ENCODE measurements at places on chromosomes 7 and 10.

DNA sequence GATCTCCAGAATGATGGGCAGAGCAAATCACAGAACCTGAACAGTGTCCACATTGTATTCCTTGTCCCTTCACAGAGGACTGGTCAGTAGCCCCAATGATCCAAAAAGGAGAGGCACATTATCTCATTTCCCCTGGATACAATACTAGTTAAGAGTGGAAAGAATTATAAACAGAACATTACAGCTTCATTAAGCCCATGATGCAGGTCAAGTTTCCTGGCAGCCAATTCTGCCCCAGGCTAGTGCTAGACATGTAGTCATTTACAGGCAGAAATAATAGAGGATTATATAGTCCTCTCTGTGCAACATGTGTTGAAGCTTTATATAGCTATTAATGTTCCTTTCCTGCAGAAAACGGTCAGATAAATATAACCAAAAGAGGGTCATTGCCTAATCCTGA lies 124.3 kb upstream of the WNT16 start:
- no peak for DNase-seq

DNA sequence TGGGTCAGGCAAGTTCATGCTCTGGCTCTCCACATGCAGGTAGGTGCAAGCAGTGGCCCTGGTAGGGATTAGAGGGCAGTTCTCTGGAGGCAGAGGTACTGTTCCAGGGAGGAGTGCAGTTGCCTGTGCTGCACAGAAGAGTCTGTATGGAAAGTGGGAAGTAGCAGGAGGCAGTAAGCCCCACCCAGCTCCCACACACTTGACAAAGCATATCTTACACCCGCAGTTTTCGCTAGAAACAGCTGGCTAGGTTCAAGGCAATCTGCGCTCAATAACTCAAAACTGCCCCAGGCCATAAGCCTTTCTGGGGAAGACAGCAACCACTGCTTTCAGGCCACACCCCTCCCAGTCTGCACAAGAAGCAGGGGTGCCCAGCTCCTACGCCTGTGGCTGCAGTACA lies 33.1 kb upstream of the ARMC3 start:
- DNase-seq: no peak

DNA sequence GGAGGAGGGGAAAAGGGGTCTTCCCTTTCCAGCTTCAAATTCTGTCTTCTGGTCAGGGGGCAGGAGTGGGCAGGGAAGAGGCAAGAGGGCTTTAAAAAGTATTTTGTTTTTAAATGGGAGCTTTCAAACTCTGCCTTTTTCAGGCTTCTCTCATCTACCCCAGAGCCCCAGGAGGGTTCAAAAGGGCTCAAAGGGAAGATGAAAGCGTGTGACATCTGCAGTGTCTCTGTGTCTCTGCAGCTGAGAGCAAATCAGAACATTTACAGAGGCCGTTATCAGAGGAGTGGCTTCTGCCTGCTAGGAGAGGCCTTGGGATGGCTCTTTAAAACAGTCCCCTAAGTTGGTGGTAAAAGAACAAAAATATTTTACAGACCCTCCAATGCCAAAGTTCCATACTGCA lies 30.3 kb downstream of the TRIM8 start:
- DNase-seq: no peak

- DNase-seq: no peak
These were observed 209.0 kb upstream of the FZD1 start for GRCh38 chr7:91055219-91055618.

GRCh38 chr10:112136486-112137153 lies 46.9 kb downstream of the GPAM start:
- DNase-seq: no peak

GRCh38 chr10:76582531-76582930 lies 1055.1 kb downstream of the KCNMA1 start:
- DNase-seq: no peak

DNA sequence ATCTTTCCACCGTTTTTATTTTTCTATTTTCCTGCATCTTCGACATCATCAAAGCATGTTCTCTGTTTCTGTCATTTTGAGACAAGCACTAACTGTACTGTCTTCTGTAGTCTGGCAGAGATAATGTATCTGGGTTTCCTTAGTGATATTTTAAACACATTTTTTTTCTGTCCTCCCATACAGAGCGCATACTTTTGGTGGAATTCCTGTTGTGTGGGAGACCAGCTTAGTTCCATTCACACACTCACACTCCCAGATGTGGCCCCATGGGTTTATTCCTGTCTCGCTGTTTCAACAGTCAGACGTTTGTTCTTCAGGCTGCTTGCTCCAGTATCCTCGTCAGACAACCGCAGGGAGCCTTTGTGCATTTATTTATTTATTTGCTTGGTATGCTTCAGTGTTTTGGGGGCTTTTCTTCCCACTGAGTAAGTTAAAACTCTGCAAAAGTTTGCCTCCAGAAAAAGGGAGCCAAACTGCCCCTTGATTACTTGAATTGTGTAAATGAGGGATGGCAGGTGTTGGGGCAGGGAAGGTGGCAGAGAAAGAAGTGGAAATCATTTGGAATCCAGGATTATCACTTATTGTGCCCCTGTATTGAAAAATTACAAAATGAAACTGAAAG lies 456.8 kb upstream of the KLF6 start:
- DNase-seq: no peak

DNA sequence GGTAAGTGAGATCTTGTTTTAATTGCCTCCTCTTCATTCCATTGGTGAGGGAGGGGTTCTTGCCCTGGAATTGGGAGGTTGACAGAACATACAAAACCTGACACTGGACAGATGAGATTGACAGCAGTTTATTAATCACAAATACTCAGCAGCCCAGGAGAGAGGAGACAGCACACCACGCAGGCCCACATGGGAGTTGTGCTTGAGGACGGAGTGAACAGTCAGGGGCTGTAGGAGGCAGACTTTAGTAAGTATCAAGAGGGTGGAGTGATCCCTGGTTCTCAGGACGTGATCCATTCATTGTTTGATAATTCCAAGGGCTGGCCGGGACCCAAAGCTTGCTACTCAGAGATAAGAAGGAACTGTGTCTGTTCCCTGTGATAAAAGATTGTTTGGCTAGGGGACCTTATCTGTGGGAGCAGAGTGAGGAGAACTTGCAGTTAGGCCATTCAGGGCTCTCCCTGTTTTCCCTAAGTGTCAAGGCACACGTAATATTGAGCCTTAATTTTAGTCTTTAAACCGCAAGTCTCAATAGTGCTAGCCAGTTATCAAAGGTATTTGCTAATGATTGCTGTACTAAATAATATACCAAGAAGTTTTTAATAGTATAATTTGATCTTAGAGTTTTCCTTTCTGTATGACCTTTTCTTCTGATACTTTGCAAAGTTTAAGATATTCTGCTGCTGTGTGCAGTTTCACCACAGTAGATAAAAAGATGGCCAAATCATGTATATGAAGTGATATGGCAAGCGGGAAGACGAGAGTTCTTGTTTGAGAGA lies 14.5 kb downstream of the CAPZA2 start:
- DNase-seq: no peak

DNA sequence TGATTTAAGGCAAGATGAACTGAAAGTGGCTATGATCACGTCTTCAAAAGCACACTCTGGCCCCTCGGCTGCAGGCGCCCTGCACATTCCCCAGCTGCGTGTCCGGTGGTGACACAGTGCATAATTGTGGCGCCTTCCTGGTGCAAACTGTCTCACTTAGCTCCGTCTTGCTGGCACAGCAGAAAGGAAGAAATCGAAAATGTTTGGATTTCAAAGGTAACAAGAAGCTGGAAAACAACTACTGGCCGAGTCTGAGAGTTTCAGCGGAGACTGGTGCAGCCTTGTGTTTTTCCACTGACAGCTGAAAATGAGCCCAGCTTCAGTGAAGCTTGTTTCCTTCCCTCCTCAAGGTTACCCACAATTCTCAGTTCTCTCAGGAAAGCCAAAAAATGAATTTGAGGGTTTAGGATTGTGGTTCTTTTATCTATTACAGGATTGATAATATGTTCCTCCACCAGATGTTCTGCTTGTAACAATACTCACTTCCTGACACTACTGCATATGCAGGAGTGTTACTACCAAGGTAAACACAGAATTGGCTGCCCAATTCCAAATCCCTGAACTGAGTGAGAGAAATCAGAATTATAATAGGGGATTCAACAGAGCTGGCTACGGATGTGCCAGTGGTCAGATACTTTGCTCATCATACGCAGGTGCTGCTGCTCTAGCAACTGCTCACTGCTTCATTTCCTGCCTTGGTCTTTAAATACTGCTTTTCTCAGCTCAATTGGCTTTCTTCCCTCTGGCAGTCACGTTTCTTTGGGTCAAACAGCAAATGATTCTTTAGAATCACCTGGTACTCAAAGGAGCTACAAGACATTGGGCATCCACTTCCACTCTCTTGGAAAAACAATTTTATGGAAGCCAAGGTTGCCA lies 63.7 kb downstream of the TRUB1 start:
- no peak for DNase-seq
